Stimulated activated CD8-positive, alpha-beta memory T cell treated with anti-CD3 and anti-CD28 coated beads, Interleukin-2, amount 100 ng/mL, for 48 hours (primary cell): ENCODE measurements at places on chromosomes 12 and 14.

DNA sequence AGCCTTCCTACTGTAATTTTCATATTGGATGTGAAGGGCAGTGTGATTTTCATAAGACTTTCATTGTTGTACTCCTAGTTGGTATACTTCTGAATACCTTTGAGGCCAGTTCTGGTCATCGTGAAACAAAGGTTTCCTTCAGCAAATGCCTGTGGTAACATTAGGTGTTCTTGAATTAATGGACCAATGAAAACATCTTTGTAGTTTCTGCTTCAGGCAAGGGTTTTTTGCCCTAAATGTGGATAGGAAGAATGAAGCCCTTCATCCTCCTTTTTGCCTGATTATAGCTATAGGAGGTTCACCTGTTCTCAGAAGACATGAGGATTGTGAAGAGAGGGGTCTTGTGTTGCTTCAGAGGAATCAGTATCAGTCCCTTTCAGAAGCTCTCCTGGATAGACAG lies 60.7 kb downstream of the PTPN11 start:
- no peak for DNase-seq

- DNase-seq, result no peak
Measured at GRCh38 chr14:58072288-58073071, 79.5 kb downstream of the ARMH4 start.

- no peak for DNase-seq
Measured at GRCh38 chr12:100375038-100375735, 18.3 kb downstream of the SLC17A8 start.

DNA sequence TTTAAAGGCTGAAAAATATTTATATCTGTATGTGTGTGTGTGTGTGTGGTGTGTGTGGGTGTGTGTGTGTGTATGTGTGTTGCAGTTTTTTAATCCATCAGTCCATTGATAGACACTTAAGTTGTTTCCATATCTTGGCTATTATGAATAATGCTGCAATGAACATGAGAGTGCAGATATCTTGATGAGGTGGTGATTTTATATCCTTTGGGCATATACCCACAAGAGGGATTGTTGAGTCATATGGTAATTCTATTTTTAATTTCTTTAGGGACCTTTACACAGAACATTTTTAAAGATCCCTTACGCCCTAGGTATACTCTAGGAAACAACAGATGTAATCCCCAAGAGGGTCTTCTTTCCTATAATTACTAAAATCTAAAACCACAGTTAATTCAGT lies 154.5 kb upstream of the CLEC14A start:
- no peak for DNase-seq

DNA sequence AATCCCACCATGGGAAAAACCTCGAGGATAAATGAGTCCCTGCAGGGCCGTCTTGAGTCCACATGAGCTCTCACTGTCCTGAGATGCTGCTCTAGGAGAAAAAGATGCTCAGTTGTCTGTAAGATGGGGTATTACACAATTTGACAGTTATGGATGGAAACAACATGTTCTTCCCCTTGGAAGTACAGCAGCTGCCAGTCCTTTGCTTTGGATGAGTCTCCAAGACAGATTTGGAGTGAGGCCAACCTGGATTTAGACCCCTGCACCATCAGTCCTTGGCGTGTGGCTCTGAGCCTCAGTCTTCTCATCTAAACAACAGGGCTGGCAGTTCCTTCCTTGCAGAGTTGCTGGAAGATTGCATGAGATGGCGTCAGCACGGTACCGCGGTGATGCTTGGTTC lies 309.1 kb upstream of the FKBP4 start:
- no peak for DNase-seq

- no peak for DNase-seq
Measured at GRCh38 chr12:65616022-65616421, 208.3 kb upstream of the HMGA2 start.

DNA sequence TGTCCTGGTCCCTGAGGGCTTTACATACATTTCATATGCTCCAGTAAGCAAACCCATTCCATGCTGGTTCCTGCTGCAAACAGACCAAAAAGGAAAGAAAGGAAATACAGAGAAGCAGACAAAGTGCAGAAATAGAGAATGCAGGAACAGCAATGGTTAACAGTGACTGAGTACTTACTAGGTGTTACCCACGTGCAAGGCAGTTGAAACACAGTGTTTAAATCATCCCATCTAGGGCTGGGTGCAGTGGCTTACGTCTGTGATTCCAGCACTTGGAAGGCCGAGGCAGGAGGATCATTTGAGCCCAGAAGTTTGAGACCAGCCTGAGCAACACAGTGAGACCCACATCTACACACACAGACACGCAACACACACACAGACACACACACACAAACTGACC lies 21.2 kb upstream of the NINJ2 start:
- DNase-seq, result no peak

DNA sequence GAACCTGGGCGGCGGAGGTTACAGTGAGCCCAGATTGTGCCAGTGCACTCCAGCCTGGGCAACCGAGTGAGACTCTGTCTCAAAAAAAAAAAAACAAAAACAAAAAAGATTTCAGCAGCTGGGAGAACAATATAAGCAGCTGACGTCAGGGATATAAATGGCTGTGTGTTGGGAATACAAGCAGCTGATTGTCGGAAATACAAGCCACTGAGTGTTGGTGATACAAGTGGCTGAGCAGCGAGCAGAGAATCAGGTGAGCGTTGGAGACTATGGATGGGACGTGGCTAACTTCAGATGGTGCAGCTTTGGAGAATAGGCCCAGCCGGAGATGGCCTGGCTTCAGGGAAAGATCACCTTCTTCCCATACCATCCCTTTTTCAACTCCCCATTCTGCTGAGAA lies 32.0 kb downstream of the PSEN1 start:
- no peak for DNase-seq

GRCh38 chr14:103897075-103897947 lies 30.9 kb upstream of the TDRD9 start:
- DNase-seq, result no peak

- no peak for DNase-seq
Measured at GRCh38 chr12:701896-702539, 38.8 kb upstream of the NINJ2 start.

DNA sequence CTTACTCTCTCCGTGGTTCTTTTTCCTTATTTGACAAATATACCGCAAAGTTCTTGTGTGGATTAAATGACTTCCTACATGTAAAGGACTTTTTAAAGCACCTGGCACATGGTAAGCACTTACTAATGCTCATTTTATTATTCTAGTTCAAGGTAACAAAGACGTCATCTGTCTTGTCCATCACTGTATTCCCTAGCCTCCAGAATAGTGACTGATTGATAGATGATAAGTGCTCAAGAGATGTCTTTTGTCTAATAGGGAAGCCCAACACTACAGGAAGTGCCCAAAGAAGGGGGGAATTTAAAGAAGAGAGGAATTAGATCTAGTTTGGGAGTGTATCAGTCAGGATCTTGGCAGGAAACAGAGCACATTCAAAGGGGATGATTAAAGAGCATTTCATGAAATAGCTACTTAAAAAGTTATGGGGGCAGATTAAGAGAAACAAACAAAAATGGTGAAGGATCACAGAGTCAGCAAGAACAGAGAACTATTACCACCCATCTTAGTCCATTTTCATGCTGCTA lies 151.9 kb downstream of the GXYLT1 start:
- no peak for DNase-seq

DNA sequence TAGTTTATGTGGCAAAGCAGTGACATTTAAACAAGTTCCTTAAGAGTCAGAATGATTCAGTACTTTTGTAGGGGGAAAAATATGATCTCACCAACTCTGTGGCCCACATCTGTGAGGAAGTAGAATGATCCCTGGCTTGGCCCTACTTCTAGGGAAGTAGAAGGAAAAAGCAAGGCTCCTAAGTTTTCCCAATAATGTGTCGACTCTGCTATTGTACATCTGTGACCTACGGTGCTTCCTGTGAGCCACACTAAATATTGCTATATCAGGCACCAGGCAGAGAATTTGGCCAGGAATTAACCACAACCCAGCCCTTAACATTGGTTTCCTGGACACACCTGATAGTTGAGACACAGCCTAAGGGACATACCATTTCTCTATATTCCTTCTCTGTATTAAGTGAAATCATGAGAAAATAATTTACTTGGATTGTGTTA lies 9.3 kb upstream of the NID2 start:
- no peak for DNase-seq

DNA sequence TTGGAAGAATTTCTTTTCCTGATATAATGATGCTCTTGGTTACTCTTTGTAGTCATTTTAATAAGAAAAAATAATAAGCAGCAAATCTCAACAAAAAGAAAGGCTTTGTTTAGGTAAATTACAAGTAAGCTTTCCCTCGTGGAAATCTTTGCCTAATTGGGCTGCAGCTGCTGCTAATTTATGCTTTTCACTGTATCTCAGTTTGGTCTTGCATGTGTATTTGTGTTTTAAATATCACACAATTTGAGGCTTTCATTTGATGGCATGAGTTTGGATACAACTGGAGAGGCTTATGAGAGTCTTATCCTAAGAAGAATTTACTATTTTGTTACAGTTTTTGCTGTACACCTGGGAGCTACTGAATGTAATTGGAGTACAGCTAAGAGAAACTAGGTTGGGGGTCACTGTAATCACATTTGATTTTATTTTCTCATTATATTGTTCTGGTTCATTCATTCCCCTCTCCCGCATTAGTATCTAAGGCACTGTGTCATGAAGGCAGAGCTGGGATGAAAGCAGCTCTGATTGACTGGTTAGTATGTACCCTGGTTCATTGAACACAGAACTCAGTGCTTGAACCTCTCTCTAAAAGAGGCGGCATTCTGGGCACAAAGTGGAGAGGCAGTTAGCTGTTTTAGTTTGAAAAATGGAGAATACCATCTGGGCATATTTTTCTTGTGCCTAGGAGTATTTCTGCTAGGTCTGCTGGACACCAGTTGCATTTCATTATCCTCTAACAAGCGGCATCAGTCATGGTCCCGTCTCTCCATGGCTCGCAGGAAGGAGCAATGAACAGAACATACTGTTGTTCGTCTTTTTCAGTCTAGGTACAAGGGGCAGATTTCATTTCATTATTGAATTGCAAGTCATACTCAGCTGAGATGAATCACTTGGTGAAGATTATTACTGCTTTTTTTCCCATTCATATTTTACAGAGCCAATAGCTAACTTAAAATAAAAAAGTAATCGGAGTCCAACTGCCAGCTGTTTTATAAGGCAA lies 118.0 kb upstream of the TMEM260 start:
- no peak for DNase-seq

- DNase-seq, result no peak
Measured at GRCh38 chr14:94593376-94593748, 12.1 kb downstream of the SERPINA5 start.

- no peak for DNase-seq
Measured at GRCh38 chr12:12451098-12451497, 94.2 kb downstream of the BORCS5 start.

- DNase-seq, result no peak
Measured at GRCh38 chr12:94560431-94561221, 89.7 kb downstream of the TMCC3 start.

DNA sequence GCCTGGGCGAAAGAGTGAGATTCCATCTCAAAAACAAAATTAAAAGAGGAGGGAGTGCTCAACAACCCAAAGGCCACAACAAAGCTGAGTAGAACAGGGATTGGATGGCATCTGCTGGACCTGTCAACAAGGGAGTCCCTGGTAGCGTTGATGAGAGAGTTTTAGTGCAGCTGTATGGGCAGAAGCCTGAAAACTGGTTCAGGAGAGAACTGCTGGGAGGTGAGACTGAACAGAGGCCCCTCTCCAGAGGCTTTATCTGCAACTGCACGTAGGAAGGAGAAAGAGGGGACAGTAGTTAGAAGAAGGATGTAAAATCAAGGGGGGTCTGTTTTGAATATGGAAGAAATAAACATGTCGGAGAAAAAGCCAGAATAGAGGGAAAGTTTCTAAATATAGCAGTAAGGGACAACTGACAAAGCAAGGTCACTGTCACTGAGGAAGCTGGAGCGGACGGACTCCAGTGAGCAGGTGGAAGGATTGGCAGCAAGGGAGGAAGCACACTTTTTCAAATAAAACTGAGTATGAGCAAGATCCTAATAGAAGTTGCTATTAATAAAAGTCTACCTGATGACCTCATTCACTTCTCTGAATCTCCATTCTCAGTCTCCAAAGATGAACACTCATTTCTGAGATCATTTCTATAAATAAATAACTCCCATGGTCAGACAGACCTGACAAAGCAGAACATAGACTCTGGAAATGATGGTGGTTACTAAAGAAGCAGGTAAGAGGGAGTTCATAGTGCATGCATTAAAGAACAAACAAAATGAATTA lies 11.8 kb upstream of the ATF1 start:
- no peak for DNase-seq

DNA sequence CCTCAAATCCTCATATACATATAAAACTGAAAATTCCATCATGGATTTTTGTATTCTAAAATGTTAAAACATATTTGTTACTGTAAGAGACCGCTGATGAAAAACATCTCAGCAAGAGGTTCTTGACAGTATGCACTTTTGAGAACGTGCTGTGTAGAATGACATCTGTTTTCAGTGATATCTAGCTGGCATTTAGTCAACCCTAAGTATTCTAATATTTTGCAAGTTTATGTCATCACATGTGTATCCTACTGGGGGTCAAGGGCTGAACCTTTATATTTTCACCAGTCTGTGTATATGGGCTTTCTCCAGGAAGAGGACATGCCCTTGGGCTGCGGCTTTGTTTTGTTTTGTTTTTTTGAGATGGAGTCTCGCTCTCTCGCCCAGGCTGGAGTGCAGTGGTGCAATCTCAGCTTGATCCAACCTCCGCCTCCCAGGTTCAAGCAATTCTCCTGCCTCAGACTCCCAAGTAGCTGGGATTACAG lies 22.0 kb upstream of the YARS2 start:
- DNase-seq, result no peak

GRCh38 chr14:61940666-61941420 lies 178.6 kb downstream of the SNAPC1 start:
- DNase-seq, result no peak

DNA sequence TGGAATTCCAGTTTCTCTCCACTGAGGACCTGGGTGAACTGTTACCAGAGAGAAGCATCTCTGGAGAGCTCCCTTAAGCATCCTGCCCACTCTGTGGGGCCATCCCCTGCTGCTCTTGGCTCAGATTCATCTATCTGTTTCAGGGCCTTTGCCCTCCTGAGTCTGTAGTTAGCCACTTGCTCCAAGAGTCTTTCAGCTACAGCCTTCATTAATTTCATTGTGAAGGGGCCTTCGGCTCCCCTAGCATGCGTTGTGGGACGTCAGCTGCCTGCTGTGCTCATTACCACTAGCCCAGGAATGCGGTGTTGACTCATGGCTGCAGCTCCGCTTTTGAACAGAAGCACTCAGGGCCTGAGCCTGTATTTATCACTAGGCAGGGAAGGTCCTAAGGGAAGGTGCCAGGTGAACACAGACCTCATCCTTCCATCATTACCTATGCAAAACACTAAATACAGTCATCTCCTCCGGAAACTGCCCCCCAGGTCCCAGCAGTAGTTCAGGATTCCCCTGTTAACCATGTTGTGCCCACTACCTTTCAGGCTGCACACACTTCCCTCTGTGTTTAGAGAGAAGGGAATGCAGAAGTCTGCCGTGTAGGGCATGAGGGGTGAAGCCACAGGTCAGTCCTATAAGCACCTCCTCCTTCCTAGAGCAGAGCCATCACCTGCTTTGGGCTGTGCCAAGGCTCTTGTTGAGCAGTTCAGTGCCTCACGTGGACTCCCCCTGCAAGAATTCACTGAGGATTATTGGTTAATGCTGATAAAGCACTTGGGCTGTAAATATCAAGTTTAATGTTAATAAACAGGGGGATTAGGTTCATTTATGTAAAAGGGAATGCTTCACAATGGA lies 191.4 kb downstream of the CACNA1C start:
- no peak for DNase-seq
